Activated CD4-positive, alpha-beta T cell treated with anti-CD3 and anti-CD28 coated beads, Interleukin-2, amount 10 ng/mL, durations not matched to agents 7 days and 5 days (primary cell): ENCODE measurements at places on chromosomes 12 and 14.

DNA sequence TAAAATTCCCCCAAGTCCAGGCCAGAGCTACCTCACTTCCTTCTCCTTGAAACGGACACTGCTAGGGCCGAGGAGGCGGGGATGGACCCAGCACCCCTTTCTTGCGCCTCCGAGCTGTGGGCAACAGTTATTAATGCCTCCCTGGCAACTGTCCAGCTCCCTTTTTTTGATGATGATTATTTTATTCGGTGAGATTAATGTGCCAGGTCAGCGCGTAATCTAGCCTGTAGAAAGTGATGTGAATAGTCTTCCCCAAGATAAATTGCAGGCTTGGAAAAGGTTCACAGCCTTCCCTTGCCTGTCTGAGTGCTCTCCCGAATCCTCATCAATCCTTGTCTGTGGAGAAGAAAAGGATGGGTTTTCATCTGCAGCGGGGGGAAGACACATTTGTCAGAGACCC lies 54.3 kb downstream of the RNFT2 start:
- DNase-seq, result no peak

GRCh38 chr12:98256830-98257229 lies 258.6 kb upstream of the TMPO start:
- no peak for DNase-seq

GRCh38 chr12:129466499-129466898 lies 437.3 kb downstream of the TMEM132D start:
- no peak for DNase-seq

GRCh38 chr14:92903359-92903758 lies 19.6 kb upstream of the CHGA start:
- no peak for DNase-seq

GRCh38 chr14:58488550-58488949 lies 61.0 kb downstream of the KIAA0586 start:
- DNase-seq, result no peak

DNA sequence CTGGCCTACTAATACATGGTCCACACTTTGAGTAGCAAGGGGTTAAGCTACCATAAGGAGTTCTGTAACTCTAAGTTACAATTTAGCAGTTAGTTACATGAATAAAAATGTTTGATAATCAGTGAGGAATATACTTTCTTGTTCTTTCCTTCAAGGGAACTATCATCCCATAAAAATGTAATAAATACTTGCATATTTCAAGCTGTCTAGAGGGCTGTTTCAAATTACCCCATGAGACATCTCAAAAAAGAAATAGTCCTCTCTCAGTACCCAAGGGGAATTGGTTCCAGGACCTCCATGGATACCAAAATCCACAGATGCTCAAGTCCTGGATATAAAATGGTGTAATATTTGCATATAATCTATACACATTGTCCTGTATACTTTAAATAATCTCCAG lies 48.7 kb upstream of the GNG2 start:
- no peak for DNase-seq

GRCh38 chr12:66623455-66623854 lies 55.4 kb downstream of the GRIP1 start:
- no peak for DNase-seq

- no peak for DNase-seq
Measured at GRCh38 chr12:13592063-13592942, 389.1 kb downstream of the GRIN2B start.

DNA sequence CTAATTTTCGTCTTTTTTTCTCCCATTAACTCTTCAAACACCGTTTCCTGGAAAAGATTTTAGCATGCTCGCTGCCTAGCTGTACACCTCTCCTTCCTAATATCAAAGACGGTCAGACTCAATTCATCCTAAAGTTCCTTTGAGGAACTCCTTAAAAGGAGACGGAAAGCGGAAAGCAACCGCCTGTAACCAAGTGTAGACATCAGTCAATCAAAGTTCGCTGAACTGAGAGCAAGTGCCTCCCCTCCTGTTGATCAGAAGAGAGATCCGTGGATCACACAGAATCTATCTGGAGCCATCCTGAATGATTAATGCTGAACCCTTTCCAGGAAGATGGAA lies 412 bp upstream of the TEP1 start:
- DNase-seq, result peak; percentile 57

GRCh38 chr14:35712466-35712865 lies 96.6 kb downstream of the RALGAPA1 start:
- no peak for DNase-seq

DNA sequence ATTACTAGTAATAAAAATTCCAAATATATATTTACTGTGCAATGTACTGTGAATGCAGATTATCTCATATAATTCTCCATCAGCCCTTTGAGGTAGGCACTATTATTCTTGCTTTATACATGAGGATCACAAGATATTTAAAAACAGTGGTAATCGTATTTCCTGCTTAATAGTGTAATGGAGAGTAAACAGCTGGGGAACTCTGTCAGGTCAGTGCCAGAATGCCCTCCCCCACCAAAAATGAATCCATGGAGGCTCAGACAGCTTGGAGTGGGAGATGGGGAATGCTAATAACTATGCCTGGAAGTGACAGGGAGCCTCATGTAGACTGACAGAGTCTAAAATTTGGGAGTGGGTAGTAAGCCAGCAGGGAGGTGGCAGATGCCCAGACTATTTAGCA lies 153.6 kb downstream of the PAH start:
- DNase-seq, result no peak

DNA sequence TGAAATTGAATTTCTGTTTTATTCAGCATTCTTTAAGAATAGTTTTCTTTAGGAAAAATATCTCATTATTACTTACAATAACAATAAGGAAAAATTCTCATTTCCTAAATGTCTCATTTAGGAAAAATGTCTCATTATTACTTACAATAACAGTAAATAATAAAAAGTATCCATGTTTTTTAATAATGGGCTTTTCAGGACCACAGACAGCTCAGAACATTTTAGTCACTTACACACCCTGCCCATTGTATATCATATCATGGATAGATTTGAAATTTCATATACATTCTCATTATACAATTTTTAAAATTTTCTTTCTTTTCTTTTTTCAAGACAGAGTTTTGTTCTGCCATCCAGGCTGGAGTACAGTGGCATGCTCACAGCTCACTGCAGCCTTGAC lies 58.9 kb downstream of the ASCL1 start:
- DNase-seq, result no peak

- peak; percentile 14 for DNase-seq
Measured at GRCh38 chr14:97874394-97874793, 1077.2 kb downstream of the VRK1 start.

DNA sequence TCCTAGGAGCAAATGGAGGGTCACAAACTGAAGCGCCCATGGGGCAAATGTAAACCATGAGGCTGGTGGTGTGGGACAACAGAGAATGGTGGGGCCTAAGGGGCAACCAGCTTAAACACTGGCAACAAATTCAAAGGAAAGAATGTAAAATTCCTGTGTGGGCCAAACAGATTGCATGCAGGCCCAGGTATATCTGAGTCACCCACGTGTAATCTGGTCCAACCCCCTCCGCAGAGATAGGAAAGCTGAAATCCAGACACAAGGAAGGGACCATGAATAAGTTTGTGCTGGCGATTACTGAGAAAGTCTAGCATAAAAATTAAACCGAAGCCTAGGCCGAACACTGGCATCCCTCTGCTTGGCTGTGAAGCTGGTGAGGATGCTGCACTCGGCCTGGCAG lies 71.6 kb downstream of the ITPK1 start:
- DNase-seq, result no peak

DNA sequence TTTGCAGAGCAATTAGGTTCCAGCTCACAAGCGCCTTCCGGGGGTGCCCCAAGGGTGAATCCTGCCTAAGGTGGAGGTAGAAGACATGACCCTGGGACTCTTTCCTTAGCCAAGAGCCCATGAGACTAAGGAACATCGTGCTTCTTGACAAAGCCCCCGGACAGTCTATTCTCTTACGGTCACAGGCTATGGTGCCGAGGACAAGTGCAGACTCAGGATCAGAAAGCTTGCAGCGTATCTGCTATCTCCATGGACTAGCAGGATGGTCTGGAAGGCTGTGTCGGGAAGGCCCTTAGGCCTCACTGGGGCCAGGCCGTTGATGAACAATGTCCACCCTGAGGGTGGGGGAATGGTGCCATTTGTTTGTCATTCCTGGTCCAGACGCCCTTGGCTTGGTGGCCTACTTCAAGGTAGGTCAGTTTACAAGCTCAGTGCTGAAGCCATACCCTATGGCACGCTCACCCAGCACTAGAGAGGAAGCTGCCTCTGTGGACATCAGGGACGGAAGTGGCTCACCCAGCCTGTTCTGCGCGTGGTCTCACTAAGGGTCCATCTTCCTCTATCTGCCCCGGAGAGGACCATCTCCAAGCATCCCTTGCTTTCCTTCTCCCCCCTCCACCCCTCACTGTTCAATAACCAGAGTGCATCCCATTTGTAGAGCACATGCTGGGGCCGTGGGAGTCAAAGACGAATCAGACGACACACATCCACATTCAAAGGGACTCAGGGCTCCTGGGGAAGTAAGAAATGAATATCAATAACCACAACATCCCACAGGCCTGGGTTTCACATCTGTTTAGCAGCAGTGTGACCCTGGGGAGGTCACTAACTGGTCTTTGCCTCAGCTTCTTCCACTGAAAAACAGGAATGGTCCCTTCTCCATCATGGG lies 45.0 kb upstream of the IQSEC3 start:
- DNase-seq, result no peak
